ENCODE measurements at places on chromosomes 4 and X.

GRCh38 chr4:80252427-80252826 lies 14.0 kb upstream of the FGF5 start:
- no peak for DNase-seq

DNA sequence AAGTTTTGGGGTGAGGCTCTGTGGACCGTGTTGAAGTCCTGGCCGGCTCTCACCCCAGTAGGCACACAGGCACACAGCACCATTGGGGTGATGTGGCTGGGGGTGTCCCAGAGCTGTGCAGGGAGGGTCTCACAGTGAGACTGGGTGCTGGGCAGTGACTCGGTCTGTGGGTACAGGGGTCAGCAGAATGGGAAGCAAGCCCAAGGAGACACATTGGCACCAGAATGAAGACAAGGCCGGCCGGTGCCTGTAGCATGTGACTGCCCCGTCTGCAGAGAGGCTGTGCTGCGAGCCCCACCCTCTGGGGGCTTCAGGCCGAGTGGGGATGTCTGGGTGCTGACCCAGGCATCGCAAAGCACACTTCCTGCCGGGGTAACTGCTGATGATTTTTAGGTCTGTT lies 5.2 kb downstream of the MAEA start:
- DNase-seq, result no peak

DNA sequence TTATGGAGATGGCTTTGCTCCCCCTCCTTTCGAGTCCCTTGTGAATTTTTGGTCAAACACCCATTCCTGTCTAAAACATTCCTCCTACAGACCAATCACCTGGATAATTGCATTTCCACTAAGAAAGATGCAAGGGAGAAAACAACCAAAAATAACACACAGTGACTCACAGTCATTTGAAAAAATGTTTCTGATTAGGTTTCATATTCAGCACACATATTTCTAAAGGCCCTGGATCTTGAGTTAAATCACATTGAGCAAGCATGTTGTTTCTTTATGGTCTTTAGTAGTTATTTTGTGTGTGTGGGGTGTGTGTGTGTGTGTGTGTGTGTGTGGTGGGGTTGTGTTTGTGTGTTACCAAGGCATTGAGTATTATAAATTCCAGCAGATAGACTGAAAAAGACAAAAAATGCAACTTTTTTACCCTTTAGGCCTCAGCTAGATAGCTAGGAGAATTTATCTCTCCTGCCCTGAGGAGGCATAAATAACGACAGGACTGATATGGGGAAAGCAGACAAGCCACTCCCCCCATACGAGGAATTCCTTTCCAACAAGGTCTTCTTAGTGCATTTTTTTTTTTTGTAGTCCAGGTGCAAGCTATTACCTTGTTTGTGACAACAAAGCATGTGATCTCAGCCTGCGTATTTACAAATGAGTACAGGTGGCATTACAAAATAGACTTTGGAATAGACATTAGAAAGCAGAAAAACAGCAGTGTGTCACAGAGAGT lies 265.4 kb upstream of the ADGRL3 start:
- DNase-seq, result no peak

DNA sequence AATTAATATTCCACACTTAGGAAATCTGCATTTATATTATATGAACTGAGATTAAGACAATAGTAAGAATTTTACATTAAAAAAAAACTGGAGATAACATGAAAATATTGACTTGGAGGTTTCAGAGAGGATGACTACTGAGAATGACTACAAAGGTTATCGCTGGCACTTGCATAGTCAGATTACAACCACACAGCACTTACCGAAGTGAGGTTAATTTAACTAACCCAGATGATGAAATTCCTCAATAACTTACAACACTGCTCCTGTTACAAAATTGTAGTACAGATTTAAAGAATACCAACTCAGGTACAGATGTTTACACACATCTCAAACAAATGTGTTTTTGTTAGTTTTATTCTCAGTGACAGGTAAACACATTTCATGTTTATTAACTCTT lies 283.5 kb downstream of the CAMK2D start:
- no peak for DNase-seq
